ENCODE measurements at places on chromosomes 2 and 18. TPM values are rescaled to one million over a fixed set of nuclear protein-coding genes. Genes with fewer than 3 reads are reported as not detected.

DNA sequence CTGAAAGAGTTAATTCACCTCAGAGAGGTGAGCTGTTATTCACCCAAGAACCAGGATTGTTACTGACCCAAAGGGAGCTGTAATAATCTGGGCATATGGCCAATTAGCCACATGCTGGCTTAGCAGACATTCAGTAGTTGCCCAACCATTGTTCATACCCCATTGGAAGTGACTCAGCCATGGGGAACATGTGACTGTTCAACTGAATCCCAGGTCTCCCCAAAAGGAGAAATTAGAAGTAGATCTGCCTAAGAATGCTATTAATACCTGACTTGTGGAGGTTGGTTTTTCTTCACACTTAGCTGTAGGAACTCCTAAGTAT lies 272.6 kb upstream of the UBE2E3 start:
- H3K27me3 ChIP-seq = no peaks in the 10 kb centered on the region
- H3K27ac ChIP-seq = no peak overlapping the region
- H3K4me1 ChIP-seq = no peaks in the 10 kb centered on the region

RABL2A gene
- total RNA-seq = 10.4 TPM

GRCh38 chr18:13370995-13371625 lies 152.6 kb downstream of the LDLRAD4 start:
- no peaks in the 10 kb centered on the region for H3K36me3 ChIP-seq
- DNase-seq = no peak
- H3K27ac ChIP-seq = no peak overlapping the region
- H3K4me1 ChIP-seq = no peaks in the 10 kb centered on the region
- no peaks in the 10 kb centered on the region for H3K27me3 ChIP-seq

GRCh38 chr18:7459851-7460770 lies 107.0 kb upstream of the PTPRM start:
- no peak for DNase-seq
- H3K36me3 ChIP-seq = no peaks in the 10 kb centered on the region
- no peak overlapping the region for H3K4me3 ChIP-seq
- H3K4me1 ChIP-seq = no peaks in the 10 kb centered on the region
- H3K27ac ChIP-seq = no peak overlapping the region

CNDP1 gene
- 40.6 TPM for total RNA-seq

BZW1 gene
- 239 TPM for total RNA-seq

GRCh38 chr2:144770616-144771230 lies 250.8 kb upstream of the ZEB2 start:
- H3K4me1 ChIP-seq = no peaks in the 10 kb centered on the region
- H3K27me3 ChIP-seq = no peaks in the 10 kb centered on the region
- no peak overlapping the region for H3K4me3 ChIP-seq
- no peak for DNase-seq

- no peaks in the 10 kb centered on the region for H3K27me3 ChIP-seq
- DNase-seq = no peak
- no peaks in the 10 kb centered on the region for H3K36me3 ChIP-seq
These were observed 12.0 kb upstream of the IAH1 start for GRCh38 chr2:9462313-9462712.

DTNB gene
- total RNA-seq = 7.0 TPM

SEH1L gene
- 19.5 TPM for total RNA-seq

OTX1 gene
- total RNA-seq = not detected

DNA sequence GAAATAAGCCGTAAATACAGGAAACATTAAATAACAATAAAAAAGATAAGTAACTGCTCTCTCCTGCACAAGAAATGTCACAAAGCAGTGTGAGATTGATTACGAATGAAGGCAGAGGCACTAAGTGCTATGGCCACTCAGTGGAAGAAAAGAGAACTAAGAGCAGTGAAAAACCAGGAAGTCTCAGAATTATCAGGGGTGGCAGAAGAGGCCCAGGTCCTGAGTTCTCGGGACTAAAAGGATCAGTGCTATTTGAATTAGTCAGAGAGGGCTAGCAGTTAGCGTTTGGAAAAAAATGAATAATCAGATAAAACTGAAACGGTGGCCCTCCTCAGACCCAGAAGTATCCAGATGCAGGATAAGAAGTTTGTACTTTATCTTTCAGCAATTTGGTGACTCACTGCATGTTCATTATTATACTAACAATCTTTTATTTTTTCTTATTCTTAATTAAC lies 367.1 kb downstream of the ZEB2 start:
- no peaks in the 10 kb centered on the region for H3K27me3 ChIP-seq
- H3K4me1 ChIP-seq = no peaks in the 10 kb centered on the region
- no peak for DNase-seq
- H3K36me3 ChIP-seq = no peaks in the 10 kb centered on the region
- H3K27ac ChIP-seq = no peak overlapping the region
- H3K4me3 ChIP-seq = no peak overlapping the region

RAB17 gene
- total RNA-seq = 57.5 TPM

DNA sequence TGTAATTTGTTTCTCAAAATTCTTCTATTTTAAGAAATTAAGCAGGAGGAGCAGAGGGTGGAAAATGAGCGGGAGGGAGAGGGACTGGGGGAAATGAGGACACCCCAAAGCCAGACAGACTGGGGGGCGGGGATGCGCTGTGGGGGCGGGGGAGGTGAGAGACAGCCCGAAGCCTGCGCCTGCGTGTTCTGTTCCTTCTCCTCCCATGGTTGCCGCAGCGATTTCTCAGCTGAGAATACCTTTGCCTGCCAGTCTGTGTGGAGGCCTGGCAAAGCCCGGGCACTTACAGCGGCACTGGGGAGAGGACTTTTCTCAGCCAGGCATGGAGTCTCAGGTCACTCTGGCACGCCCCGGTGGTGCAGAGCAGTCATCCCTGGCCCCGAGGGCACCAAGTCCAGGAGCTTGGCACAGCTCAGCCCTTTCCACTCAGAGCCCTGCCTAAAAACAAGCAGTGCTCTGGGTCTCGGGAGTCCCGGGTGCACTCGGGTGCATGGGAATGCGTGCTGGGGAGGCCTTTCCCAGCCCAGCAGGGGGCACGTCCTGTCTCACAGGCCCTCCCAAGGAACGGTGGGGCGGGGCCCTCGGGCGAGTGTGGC lies 289.3 kb upstream of the HS6ST1 start:
- H3K4me3 ChIP-seq = no peak overlapping the region
- H3K36me3 ChIP-seq = no peaks in the 10 kb centered on the region
- DNase-seq = peak; percentile 43
- no peaks in the 10 kb centered on the region for H3K4me1 ChIP-seq
- H3K27me3 ChIP-seq = no peaks in the 10 kb centered on the region

GRCh38 chr2:151973901-151974199 lies 125.0 kb downstream of the CACNB4 start:
- H3K4me1 ChIP-seq = no peaks in the 10 kb centered on the region
- no peak overlapping the region for H3K27ac ChIP-seq
- no peaks in the 10 kb centered on the region for H3K36me3 ChIP-seq
- no peaks in the 10 kb centered on the region for H3K27me3 ChIP-seq

IL1F10 gene
- total RNA-seq = not detected

- H3K4me1 ChIP-seq = no peaks in the 10 kb centered on the region
- no peak for DNase-seq
- no peak overlapping the region for H3K27ac ChIP-seq
- H3K4me3 ChIP-seq = no peak overlapping the region
- no peaks in the 10 kb centered on the region for H3K27me3 ChIP-seq
These were observed 18.3 kb upstream of the BMP10 start for GRCh38 chr2:68889500-68889899.

DNA sequence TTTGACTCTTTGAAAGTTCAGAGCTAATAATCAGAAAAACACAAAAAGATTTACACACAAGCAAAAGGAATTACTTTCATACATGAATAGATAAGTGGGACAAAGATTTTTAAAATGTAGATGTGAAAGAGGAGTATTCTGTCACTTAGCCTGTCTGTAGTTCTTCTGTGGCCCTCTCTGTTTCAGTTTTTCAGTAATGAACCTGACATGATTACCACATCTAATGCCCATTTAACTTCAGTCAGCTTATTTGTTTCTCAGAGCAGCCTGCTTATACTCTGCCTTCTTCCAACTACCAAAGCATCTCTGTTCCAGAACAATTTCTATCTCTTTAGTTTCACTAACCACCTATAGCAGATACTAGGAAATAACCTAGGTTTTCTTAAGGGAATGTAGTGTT lies 34.4 kb upstream of the ACADL start:
- no peaks in the 10 kb centered on the region for H3K27me3 ChIP-seq
- DNase-seq = no peak
- H3K36me3 ChIP-seq = no peaks in the 10 kb centered on the region
- H3K4me1 ChIP-seq = no peaks in the 10 kb centered on the region
- no peak overlapping the region for H3K4me3 ChIP-seq
- no peak overlapping the region for H3K27ac ChIP-seq

DNA sequence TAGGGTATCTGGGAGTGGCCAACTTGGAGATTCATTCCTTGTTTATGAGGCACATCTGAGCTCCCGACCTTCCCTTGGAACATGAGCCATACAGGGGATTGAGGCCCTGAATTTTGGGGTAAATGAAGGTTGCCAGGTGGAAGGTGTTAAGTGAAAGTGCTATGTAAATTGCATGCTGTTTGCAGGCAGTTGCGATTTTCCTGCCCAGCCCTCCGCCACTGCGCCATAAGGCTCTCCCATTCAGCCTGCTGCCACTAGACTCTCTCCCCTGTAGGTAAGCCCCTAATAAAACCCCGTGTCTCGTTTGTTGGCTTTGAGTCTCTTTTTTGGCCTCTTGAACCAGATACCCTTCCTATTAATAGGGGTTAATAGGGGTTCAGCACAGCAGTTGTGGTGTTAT lies 33.8 kb downstream of the PCARE start:
- no peak overlapping the region for H3K27ac ChIP-seq
- no peak overlapping the region for H3K4me3 ChIP-seq
- no peaks in the 10 kb centered on the region for H3K36me3 ChIP-seq
- H3K27me3 ChIP-seq = no peaks in the 10 kb centered on the region
- no peak for DNase-seq

GRCh38 chr2:219058541-219059374 lies 2.0 kb downstream of the IHH start:
- H3K4me3 ChIP-seq = peak overlapping the region; percentile 43
- no peaks in the 10 kb centered on the region for H3K4me1 ChIP-seq

SH3RF3 gene
- 1.6 TPM for total RNA-seq

MARCHF4 gene
- total RNA-seq = not detected

DNA sequence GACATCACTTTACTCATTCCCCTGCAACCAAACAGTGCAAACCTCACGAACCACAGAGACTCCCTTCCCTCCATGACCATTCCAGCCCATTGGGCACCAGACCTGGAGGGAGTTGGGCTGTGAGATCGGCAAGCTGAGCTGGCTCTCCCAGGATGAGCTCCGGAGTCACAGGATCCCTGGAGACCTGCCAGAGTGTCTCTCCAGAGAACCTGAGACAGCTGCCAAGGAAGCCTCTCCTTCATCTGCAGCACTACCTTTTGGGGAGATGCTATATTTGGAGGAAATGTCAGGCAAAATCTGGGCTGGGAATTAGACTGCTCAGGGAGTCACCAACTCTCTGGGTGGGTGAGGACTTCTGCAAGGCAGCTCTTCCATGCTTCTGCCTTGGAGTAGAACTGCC lies 417.4 kb downstream of the TNS1 start:
- no peak overlapping the region for H3K27ac ChIP-seq
- H3K4me3 ChIP-seq = no peak overlapping the region
- no peaks in the 10 kb centered on the region for H3K4me1 ChIP-seq
- no peaks in the 10 kb centered on the region for H3K36me3 ChIP-seq

POTEC gene
- not detected for total RNA-seq

DNA sequence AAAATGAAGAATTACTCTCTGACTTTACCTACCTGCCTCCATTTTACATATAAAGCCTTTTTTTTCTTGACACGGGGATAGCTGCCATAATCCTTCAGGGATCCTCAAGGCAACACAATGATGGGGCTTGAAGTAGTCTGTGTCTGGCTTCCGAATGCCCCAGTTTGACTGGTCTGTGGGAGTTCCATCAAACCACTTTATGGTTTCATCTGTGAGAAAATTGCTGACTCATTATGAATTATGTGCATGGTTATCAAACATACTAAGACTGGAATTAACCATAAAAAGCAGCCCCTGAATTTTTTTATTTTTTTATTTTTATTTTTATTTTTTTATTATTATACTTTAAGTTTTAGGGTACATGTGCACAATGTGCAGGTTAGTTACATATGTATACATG lies 117.5 kb downstream of the PLA2R1 start:
- no peaks in the 10 kb centered on the region for H3K36me3 ChIP-seq
- H3K4me3 ChIP-seq = no peak overlapping the region
- no peaks in the 10 kb centered on the region for H3K4me1 ChIP-seq
- no peak for DNase-seq

OSBPL1A gene
- 14.6 TPM for total RNA-seq

DNA sequence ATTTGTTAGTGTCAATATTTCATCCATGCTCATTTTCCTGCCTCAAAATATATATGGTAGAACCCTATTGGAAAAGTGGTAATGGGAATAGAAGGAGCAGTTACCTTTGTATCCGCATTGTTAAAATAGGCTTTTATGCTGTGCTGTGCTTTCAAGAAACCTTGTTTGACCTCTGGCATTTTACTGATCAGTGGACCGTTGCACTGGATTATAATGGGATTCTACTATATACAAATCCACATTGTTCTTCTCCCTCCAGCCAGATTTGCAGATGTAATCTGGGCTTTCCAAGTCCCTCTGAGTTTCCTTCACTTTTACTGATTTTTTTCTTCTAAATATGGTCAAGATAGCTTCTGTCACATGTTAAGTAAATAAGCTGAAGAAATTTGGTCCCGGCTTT lies 23.3 kb upstream of the FAM237A start:
- no peak overlapping the region for H3K4me3 ChIP-seq
- H3K27ac ChIP-seq = no peak overlapping the region
- DNase-seq = no peak
- no peaks in the 10 kb centered on the region for H3K4me1 ChIP-seq
- no peaks in the 10 kb centered on the region for H3K36me3 ChIP-seq
- no peaks in the 10 kb centered on the region for H3K27me3 ChIP-seq

DNA sequence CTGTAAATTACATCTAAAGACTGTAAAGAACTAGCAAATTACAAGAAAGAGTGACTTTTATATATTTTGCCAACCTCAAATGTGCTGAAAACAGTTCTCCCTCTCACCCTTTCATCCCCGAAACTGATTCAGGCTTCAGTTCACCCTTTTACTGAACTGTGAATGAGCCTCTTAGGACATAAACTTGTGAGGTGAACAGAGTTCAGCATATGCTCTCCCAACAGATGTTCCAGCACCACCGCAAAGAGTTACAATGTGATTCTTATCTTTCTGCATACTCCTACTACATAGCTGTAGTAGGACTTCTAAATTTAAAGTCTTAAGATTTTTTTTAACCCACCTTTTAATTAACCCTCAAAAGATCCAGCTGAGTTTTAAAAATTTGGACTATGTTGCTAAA lies 1.2 kb upstream of the ZCCHC2 start:
- DNase-seq = no peak
- H3K36me3 ChIP-seq = no peaks in the 10 kb centered on the region
- no peak overlapping the region for H3K27ac ChIP-seq
- no peaks in the 10 kb centered on the region for H3K4me1 ChIP-seq

GRCh38 chr2:200158647-200159356 lies 147.7 kb upstream of the SPATS2L start:
- H3K27ac ChIP-seq = no peak overlapping the region
- DNase-seq = no peak
- no peaks in the 10 kb centered on the region for H3K4me1 ChIP-seq
- no peak overlapping the region for H3K4me3 ChIP-seq

- H3K27ac ChIP-seq = no peak overlapping the region
- H3K27me3 ChIP-seq = no peaks in the 10 kb centered on the region
- no peak for DNase-seq
- no peaks in the 10 kb centered on the region for H3K4me1 ChIP-seq
- H3K36me3 ChIP-seq = no peaks in the 10 kb centered on the region
These were observed 428.7 kb upstream of the ACVR2A start for GRCh38 chr2:147416099-147416498.

- no peaks in the 10 kb centered on the region for H3K36me3 ChIP-seq
- no peak overlapping the region for H3K4me3 ChIP-seq
- no peak for DNase-seq
- H3K27me3 ChIP-seq = no peaks in the 10 kb centered on the region
- peak overlapping the region; percentile 80 for H3K27ac ChIP-seq
These were observed 69.4 kb downstream of the TXNL1 start for GRCh38 chr18:56568986-56569385.

ASB18 gene
- total RNA-seq = not detected

CROCC2 gene
- total RNA-seq = 0.13 TPM

All from right lobe of liver (tissue), 6 donors.